ENCODE measurements at places on chromosomes 3 and 15.

DNA sequence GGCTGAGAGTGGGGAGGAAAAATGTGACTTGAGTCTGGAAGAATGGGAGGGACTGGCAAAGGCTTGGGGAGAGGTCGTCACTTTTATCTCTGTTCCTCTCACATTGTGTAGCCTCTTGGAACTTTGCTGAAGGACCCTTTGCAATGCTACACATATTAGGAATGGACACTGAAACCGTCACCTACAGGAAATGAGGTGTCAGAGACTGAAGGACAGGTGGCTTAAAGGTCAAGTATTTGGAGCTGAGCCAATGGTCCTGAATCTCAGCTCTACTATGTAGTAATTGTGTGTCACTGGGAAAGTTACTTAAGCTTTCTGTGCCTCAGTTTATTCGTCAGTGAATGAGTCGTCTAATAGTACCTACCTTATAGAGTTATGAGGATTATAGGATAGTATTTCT, 14.7 kb downstream of the MCTP2 start:
- DNase-seq, result no peak

- DNase-seq, result no peak
Measured at GRCh38 chr15:87293031-87293430, 963.5 kb downstream of the NTRK3 start.

DNA sequence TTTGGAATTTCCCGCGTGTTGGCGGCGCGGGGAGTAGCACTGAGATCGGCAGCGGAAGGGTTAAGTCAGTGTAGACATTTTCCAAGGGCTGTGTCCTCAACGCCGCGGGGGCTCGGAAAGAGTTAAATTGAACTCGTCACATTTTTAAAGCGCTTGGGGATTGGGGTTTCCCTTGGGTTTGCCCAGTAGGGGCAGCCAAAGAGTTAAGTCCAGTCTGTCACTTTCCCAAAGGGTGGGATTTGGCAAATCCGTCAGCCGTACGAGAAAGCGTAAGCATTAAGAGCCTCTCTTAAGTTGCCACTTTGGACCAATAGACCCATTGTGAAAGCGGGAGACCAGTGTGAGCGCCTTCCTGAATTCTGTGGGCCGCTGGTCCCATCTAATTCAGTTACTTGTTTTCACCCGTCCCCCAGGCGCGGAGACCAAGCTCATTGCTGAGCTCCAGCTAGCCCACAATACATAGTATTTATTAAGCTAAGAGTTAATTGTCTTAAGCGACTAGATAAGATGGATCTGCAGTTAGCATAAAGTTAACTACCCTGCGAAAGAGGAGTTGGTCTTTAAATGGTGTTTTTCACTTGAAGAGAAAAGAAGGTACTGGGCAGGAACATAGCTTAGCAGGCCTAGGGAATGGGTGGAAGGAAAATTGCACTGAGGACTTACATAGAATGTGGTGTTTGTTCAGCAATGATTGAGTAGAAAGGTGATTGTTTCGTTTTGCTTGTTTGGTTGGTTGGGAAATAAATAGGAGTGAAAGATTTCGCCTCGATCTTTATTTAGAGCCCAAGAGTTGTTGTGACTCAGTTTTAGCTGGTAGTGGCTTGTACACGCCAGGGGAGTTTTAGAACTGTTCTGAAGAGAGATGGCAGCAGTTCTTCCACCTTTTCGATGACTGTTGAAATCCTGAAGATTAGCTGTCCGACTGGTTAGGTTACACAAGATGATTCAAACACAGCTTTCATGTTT, 932 bp downstream of the ARL8B start:
- DNase-seq, result peak; percentile 85

DNA sequence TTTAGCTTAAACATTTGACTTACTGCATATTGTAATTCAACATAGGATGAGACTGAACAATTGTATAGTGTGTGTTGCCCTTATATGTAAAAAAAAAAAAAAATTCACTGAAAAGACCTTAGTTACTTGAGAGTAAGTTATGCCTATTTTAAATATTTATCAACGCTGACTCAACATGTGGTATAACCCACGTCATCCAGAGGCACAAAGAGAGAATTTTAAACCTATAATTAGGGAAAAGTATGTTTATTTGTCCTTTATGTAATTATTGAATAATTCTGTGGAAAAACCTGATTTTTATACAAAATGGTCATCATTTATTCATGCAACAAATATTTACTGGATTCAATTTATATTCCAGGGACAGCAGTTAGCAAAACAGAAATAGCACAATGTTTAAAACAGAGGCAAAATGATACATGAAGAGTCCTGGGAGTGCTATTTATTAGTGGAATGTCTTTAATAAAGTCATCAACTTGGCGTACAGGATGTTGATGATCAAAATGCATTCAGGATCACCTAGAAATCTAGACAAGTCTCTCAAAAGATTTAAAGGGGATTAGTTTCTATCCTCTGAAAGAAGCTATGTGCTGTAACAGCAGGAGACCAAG, 223.7 kb downstream of the PCCB start:
- no peak for DNase-seq

DNA sequence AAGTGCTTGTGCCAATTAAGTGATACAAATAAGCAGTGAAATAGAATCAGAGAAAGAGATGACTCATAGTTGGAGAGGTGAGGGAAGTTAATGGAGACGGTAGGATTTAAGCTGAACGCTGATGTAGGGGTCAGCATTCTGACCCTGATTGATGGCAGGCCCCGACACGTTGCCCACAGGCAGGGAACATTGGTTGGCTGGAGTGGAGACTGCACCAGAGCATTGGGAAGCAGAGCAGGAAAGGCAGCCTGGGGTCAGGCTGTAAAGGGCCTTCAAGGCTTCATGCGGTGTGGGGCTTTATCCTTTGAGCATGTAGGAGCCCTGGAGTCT, 68.6 kb downstream of the DCUN1D1 start:
- DNase-seq, result no peak

- peak; percentile 22 for DNase-seq
Measured at GRCh38 chr3:127709320-127710060, 36.7 kb downstream of the ABTB1 start.

DNA sequence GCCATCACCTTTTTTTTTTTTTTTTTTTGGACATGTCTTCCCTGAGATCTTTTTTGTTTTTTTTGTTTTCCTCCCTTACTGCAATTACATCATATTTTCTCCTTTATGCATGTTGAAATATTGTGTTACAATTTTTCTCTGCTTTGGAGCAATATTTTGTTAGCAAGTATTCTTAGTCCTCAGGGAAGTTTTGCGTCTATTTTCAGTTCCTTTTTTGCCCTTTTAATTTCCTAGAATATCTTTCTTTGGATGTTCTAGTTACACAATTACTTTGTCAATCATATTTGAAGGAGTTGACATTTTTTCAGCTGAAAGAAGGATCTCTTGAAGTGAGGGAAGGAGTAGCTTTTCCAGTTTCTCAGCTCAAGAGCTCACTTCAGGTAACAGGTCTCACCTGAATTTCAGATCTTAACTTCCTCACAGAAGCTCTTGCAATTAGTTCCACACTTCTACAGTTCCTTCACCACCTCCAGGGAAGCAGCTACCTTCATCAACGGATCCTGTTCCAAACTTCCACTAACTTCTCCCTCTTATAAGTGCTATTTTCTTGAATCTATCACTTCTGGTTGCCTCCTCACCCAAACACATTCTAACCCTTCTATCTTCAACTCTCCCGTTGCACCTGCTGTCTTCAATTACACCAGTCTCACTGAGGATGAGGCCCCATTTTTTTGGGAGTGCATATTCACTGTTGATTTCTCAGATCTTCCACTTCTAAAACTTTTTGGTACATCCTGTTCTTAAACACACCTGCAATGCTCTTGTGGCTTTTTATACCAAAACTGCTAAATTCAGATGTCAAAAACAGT, 57.8 kb upstream of the CPOX start:
- DNase-seq, result no peak

- no peak for DNase-seq
Measured at GRCh38 chr3:50372349-50372748, 13.0 kb upstream of the TMEM115 start.

DNA sequence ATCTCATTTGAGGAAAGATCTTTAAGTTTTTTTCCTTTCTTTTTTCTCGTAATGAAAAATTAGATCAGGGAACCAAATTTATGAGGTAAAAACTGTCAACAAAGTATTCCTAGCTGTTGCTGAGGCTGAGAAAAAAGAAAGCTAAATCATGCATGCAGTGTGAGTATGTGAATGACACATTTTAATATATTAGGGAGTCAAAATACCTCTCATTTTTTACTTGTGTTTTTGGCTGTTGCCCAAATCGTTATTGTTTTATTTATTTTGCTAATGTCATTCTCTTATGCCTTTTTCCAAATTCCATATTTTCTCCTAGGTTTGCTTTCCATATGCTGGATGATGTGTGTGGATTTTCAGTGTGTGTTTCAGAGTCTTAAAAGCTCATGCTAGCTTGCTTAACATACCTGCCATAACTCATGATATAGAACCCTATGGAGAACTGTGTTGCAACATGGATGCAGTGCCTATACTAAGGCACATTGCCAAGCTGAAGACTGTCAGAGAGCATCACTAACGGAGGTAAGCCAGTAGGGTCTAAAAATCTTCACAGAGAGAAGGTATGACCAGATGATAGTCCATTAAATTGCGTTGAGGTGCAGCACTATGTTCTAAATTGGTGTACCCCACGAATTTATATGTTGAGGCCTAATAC, 629.5 kb upstream of the KCNMB2 start:
- DNase-seq, result no peak

- no peak for DNase-seq
Measured at GRCh38 chr15:74857082-74857655, 14.2 kb upstream of the ULK3 start.

- peak; percentile 69 for DNase-seq
Measured at GRCh38 chr3:11509173-11510000, 134.3 kb downstream of the VGLL4 start.

GRCh38 chr3:100873611-100874010, 119.6 kb downstream of the ABI3BP start:
- no peak for DNase-seq

DNA sequence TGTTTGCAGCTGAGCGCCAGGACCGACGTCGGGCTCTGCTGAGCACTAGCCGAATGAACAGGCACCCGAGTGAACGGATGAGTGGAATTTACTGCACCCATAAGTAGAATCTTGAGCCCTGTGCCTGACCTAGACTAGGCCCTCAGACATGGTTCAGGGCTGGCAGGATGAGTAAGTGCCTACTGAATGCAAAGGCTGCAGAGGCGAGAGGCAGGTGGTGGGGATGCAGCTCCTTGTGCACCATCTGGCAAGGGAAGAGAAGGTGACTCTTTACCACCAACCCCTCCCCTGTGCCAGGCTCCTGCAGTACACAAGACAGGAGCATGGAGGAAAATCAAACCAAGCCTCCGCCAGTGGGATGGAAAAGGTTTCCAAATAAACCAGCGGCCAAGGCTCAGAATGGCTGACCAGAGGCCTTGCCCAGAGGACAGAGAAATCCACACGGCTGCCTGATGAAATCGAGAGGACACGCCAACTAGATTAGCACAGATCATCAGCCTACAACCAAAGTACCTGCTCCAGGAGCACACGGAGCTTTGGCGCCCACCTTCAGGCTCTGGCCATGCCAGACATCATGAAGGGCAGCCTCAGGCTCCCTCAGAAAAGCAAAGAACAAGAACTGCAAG, 141.7 kb upstream of the IQSEC1 start:
- no peak for DNase-seq

GRCh38 chr3:144743225-144743668, 771.6 kb downstream of the DIPK2A start:
- DNase-seq, result no peak

GRCh38 chr3:99839613-99840012, 22.0 kb downstream of the CMSS1 start:
- no peak for DNase-seq

- no peak for DNase-seq
Measured at GRCh38 chr3:195764961-195765706, 44.4 kb downstream of the MUC20 start.

GRCh38 chr3:155069729-155070128, 10.4 kb upstream of the MME start:
- DNase-seq, result no peak

DNA sequence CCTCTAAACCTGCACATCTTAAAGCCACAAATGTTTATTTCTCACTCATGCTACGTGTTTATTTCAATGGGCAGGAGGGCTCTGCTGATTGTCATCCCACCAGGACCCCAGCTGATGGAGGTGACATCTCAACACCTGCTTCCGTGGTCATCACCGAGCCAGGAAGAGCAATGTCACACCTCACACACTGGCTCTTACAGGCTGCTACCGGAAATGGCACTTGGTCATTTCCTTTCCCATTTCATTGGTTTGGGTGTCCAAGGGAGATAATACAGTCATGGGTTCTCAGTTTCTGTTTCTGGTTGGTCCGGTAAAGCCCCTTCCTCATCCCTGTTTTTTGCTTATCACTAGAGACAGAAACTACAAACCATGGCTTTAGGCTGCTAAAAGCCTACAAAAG, 41.9 kb downstream of the ABHD2 start:
- no peak for DNase-seq

DNA sequence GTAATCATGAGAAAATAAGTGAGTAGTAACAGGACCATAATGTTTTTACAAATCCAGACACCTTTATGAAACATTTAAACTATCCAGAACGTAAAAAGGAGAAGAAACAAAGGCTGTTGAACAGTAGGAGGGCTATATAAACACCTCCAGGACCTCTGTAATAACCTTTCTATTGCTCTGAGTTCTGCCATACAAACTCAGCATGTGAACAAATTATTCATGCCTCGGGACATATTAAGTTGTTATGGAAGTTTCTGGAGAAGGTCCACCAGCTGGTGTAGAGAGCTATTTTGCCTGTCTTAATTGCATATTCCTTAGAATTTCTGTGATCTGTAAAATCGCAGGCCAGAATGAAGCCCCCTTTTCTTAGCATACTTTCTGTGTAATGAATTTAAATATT, 256.3 kb downstream of the UBE2E2 start:
- DNase-seq, result no peak

DNA sequence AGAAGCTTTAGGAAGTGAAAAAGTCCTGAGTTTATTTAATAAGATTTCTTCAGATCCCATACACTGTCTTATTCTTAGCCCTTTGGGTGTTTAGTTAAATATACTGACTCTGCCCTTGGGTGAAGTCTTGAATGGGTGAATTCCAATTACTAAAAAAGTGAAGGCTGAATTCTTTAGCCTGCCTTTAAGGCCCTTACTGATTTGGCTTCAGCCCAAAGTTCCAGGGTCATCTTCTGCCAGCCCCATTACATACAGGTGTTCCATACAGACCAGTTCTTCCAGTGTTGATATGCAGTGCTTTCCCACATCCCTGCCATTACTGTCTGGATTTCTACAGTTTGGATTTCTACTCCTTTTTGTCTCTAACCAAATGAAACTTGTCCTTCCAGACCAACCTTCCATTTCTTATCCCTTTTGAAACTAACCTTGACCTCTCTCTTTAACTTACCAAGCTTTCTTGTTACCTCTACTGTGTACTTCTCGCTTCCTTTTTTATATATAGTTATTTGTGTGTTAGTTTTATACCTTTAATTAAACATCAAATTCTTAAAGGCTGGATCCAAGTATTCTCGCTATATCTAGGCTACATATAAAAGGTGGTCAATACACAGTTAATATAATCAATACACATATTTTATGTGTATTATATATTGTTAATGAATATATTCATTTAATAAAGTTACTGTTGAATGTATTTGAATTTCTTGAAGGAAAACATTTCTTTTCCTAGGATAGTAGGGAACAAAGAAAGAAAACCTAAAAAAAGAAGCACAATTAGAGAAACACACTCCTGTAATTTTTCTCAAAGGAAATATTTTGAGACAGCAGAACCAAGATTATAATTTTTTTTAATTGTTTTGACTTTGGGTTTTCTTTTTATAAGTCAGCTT, 15.0 kb downstream of the MBNL1 start:
- DNase-seq, result no peak

GRCh38 chr3:22117751-22118346, 366.8 kb upstream of the ZNF385D start:
- no peak for DNase-seq

Data from endodermal cell (in vitro differentiated cells).